H4 (cell line): ENCODE measurements at places on chromosomes 1 and 21. TPM values are rescaled to one million over a fixed set of nuclear protein-coding genes. Genes with fewer than 3 reads are reported as not detected.
A peak's percentile ranks its signal among the peaks of the same experiment; 100 is the strongest.

DNA sequence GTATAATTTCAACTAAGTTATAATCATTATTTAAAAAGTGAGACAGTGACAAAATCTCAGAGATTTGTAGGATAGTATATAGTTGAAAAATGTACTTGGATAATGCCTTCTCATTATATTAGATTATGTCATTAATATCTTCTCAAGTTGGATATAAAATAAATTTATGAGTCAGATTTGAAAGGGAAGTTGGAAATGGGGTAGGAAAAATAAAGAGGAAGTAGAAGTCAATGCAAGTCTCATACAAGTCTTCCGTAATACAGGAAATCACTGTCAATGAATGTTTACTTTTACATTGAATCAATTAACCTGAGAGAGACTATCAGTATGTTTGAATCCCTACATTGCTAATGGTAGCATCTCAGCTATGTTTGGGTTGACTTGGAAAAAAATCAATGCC, 16.2 kb upstream of the RNPC3 start:
- DNase-seq, result no peak

GRCh38 chr1:181714428-181714827, 231.1 kb downstream of the CACNA1E start:
- DNase-seq, result no peak

DNA sequence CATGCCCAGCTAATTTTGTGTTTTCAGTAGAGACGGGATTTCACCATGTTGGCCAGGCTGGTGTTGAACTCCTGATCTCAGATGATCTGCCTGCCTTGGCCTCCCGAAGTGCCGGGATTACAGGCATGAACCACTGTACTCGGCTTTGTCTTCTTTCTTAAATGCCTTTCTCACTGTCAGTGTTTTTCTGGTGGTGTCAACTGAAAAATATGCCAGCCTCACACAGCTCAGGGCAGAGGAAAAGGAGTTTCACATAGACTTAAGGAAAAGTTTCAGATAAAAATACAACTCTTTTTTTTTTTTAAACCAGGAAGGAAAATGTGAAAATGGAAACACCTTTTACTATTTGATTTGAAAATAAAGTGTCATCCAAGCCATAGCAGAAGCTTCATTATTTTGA, 4.6 kb upstream of the MAB21L3 start:
- DNase-seq, result no peak

OLIG1 gene
- total RNA-seq, result not detected in 2 replicates

- DNase-seq, result no peak
Observed at GRCh38 chr1:26401891-26402290, 8.7 kb upstream of the LIN28A start.

- peak; percentile 31 for DNase-seq
Observed at GRCh38 chr1:170461762-170462384, 70.1 kb upstream of the GORAB start.

DNA sequence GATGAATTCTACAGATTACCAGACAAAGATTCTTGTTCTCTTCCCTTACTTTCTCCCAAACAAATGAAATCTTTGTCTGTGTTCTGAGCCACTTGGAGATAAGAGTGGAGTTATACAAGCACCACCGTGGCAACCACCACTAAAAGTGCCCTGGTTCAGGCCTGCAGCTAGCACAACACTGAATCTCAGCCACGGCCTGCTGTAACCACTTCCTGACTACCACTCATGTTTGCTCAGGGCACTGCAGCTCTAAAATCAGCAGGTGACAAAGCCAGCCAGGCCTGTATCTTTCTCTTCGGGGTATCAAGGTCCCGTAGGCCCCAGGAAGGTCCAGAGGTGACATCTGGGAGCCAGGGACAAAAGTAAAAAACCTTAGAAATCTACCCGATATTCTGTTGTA, 3.2 kb upstream of the OR2T6 start:
- DNase-seq, result no peak

LSM10 gene
- total RNA-seq, result 3.1 and 7.1 TPM in 2 replicates

DNA sequence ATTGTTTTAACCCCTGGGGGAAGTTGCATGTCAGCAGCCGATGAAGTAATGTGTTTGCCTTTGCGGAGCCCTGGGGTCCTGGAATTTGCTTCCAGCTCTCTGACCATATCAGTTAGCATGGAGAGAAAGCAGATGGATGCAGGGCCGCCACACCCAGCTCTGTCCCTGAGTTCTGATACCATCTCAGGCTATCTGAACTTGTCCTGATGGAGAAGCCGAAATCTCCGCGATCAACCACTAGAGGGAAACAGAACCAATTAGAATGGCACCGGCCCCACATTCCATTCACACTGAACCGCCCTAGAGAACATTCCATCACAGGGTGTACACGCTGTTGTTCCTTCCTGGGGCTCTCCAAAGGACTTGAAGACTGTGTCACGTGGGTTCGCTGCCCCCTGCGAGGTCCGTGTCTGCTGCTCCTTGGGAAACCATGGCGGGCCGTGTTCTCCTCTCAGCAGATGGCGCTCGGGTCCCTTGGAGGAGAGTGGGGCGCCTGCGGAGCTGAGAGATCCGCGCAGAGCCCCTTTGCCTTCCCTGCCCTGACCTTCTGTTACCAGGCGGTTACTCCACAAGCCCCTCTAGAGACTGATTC, 75.4 kb downstream of the ABCA4 start:
- DNase-seq, result peak; percentile 78
